ENCODE measurements at places on chromosomes 11 and 22.

DNA sequence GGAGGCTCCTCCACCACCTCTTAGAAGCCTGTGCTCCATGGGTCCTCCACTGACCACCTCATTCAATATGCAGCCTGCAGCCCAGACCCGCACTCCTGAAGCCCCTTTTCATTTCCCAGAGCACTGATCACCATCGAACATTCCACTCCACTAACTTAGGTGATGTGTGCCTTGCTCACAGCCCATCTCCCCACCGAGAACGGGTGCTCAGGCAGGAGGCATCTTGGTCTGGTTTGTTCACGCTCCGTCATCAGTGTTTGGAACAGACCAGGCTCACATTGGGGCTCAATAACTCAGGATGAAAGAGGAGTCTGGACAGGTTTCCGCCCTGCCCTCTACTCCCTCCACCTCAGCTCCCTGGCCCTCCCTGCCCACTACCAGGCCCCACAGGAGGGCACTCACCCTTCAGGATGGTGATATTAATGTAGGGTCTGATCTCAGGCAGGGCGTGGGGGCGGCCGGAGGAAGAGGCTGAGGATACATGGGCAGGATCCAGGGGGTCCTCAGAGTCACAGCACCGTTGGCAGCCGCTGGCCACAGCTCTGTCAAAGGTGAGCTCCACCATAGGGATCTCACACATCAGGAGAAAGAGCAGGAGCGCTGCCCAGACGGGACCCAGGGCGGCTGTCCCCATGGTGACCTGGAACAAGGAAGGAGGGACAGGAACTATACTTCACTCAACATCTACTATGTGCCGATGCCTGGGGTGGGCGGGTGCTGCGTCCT is 3.1 kb downstream of the C1QTNF6 start:
- no peak for DNase-seq

DNA sequence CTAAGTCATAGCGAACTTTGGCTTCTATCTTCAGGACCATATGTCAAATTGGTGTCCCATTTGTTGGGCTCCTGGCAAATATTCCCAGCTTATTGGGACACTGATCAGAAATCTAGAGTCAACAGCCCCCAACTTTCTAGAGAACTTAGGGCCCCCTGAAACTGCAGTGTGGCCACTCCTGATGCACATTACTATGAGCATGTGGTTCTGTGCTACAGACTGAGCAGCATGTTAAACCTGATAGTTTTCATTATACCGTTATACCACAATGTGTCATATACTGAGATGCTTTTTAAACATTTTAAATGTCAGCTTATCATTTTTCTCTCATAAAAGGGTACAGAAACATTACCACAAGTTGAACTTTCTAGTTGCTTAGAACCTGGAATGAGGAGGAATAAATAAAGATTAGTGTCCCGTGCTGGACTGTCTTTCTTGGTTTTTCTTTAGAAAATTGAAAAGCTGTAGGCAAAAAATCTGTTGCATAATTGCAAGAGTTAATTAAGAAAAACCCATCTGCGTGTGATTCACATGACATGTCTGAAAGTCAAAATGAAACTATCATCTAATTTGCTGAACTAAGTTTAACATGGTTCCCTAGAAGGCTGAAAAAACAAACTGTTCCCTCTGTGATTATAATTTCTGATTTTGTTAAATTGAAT is 16.4 kb upstream of the CTSC start:
- no peak for DNase-seq

GRCh38 chr22:20738394-20739089 is 35.4 kb upstream of the SERPIND1 start:
- DNase-seq = no peak

GRCh38 chr11:114377612-114378267 is 22.6 kb downstream of the C11orf71 start:
- DNase-seq = no peak

GRCh38 chr22:36552289-36552688 is 23.3 kb upstream of the EIF3D start:
- DNase-seq = no peak

- no peak for DNase-seq
Observed at GRCh38 chr11:118645066-118645715, 34.3 kb downstream of the TREH start.

- DNase-seq = no peak
Observed at GRCh38 chr11:15367695-15368094, 253.0 kb downstream of the INSC start.

Measured in activated T-helper 1 cell treated with anti-CD3 and anti-CD28 coated beads, Interleukin-2, amount 50 U/mL, for 16 hours (primary cell).